ENCODE measurements at places on chromosomes 2 and 18.

- no peak overlapping the region for H3K27ac ChIP-seq
- H3K36me3 ChIP-seq, result no peaks in the 10 kb centered on the region
- H3K4me1 ChIP-seq, result no peaks in the 10 kb centered on the region
- no peak overlapping the region for H3K4me3 ChIP-seq
Observed at GRCh38 chr2:132936261-132936660, 266.3 kb upstream of the LYPD1 start.

DNA sequence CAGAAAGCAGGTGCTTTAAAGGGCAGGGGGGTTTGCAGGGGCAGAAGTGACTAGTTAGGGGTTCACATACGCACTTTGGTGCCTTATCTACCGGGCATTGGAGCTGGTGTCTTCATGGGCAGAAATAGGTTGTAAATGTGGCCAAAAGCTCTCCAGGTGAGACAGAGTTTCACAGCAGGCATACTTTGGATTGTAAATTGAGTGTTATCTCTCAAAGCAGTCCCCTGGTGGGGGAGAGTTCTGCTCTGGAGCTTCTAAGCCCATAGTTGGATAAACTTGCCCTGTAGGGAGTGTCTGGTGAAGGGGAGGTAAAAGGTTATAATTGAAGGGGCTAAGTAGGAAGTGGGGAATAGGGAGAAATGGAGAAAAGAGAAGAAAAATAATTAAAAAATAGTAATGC, 43.1 kb downstream of the COL4A3 start:
- no peak for DNase-seq
- H3K36me3 ChIP-seq, result no peaks in the 10 kb centered on the region
- H3K4me1 ChIP-seq, result no peaks in the 10 kb centered on the region
- H3K27me3 ChIP-seq, result peaks cover 7% of the 10 kb centered on the region
- H3K27ac ChIP-seq, result no peak overlapping the region

DNA sequence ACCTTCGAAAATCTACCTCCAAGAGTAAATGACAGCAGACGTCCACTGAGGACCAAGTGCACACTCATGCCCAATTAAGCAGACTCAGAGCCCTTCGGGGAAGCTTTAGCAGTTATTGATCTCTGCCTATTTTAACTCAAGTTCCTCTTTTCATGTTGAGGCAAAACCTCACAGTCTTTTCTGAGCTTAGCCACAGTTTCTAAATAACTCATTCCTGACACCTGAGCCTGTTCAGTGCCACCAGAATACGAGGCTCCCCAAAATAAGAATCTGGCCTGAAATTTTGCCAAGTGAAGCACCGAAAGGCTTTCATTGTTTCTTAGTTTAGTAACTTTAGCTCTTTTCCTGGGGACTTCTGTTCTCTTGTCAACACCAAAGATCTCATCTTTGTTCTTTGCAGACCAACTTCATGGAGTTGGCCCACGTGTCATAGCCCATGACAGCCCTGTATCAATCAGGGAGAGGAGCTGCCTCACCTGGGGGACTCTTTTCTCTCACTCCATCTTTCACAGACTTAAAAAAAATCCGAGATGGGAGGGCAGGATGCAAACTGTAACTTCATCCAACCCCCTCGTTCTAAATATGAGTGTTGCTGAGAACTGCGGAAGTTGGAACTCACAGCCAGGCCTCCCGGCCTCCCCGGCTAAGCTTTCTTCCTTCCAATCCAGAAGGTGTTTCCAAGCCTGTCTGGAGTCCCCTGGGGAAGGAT, 22.2 kb downstream of the INPP5D start:
- peaks cover 67% of the 10 kb centered on the region for H3K36me3 ChIP-seq
- DNase-seq, result no peak
- H3K27ac ChIP-seq, result peak overlapping the region; percentile 94
- H3K4me1 ChIP-seq, result peaks cover 91% of the 10 kb centered on the region
- H3K4me3 ChIP-seq, result peak overlapping the region; percentile 74

DNA sequence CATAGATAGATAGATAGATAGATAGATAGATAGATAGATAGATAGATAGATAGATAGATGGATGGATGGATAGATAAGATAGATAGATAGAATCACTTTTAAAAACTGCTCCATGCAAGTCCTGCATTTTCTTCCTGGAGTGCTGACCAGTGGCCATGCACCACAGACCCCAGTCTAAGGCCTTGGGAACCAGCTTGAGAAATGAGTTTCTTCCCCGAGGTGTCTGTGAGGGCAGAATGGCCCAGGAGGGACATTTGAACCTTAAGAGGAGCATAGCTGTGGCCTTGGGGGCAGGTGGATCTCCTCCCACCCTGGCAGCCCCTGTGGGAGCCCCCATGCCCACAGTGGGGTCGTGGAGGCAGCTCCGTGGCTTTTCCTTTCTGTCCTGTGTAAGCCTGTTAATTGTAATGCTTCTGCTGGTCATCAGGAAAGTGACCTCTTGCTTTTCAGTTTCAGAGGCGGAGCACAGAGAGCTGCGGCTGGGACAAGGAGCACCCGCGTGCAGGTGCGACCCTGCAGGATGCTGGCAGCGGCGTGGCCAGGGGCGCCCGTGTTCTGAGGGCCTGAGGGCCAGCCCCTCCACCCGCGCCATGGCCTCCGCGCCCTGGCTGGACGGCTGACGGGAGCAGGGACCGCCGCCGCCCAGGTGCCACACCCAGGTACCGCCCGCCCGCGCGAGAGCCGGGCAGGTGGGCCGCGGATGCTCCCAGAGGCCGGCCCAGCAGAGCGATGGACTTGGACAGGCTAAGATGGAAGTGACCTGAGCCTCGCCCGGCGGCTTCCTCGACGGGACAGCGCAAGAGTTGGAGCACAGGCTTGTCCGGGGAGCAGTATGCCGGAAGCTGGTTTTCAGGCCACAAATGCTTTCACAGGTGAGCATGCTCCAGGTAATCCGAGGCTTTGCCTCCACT, 168.6 kb downstream of the LDLRAD4 start:
- no peaks in the 10 kb centered on the region for H3K27me3 ChIP-seq
- DNase-seq, result no peak
- H3K36me3 ChIP-seq, result no peaks in the 10 kb centered on the region
- no peak overlapping the region for H3K4me3 ChIP-seq

GRCh38 chr2:112033600-112033999, 21.5 kb upstream of the TMEM87B start:
- H3K36me3 ChIP-seq, result no peaks in the 10 kb centered on the region
- H3K4me3 ChIP-seq, result no peak overlapping the region
- no peak overlapping the region for H3K27ac ChIP-seq
- peaks cover 5% of the 10 kb centered on the region for H3K4me1 ChIP-seq
- DNase-seq, result no peak
- H3K27me3 ChIP-seq, result peaks cover 11% of the 10 kb centered on the region

DNA sequence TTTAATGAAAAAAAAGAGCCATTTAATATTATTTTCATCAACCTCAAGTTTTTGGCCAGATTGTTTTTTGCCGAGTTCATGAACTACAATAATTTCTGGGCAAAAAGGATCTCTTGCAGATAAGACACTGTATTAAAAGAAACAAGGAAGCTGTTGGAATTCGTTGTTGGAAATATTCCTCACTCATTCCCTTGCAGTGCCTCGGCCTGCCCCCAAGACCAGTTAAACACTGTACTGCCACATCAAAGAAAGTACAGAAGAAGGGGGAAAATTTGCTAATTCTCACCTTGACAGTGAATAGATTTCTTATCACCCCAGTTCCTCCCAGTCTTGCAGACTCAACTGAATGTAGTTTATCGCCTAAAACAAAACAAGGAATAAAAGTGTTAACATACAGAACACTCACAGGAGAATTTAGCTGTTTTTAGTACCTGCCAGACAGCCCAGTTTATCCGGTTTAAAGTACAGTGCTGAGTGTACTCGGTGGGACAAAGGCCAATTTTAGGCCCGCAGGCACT, 1.2 kb downstream of the IDH1 start:
- peak overlapping the region; percentile 21 for H3K27ac ChIP-seq
- H3K4me3 ChIP-seq, result peak overlapping the region; percentile 99
- peaks cover 21% of the 10 kb centered on the region for H3K4me1 ChIP-seq
- no peak for DNase-seq
- H3K27me3 ChIP-seq, result no peaks in the 10 kb centered on the region

DNA sequence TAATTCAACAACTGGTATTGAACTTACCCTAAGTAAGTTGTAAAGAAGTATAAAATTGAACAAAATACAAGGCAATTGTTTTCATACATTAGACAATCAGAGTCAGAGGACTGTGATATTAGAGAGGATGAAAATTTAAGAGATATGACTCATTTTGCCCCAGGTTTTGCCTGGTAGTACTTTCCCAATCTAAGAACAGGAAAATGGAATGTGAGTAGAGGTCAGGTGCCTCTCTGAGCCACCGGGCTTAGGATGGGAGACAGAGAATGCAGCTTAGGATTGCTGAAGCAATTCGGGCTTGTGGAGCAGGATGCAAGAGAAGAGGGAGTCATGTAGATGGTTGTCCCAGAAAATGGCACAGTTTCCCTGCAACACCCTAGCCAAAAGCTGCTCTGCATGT, 219.7 kb upstream of the CHST9 start:
- no peak overlapping the region for H3K4me3 ChIP-seq
- no peaks in the 10 kb centered on the region for H3K27me3 ChIP-seq
- no peak overlapping the region for H3K27ac ChIP-seq

Measured in activated CD8-positive, alpha-beta memory T cell treated with anti-CD3 and anti-CD28 coated beads, Interleukin-2, amount 10 ng/mL, durations not matched to agents 7 days and 5 days (primary cell).